Lung (tissue), 17 donors: ENCODE measurements at places on chromosomes 12 and 14.

GRCh38 chr12:89314060-89314761 is 38.1 kb downstream of the DUSP6 start:
- DNase-seq: no peak

- no peak for DNase-seq
Measured at GRCh38 chr12:44054281-44054680, 218.4 kb downstream of the TMEM117 start.

GRCh38 chr12:53090105-53090504 is 7.4 kb upstream of the IGFBP6 start:
- DNase-seq: no peak

DNA sequence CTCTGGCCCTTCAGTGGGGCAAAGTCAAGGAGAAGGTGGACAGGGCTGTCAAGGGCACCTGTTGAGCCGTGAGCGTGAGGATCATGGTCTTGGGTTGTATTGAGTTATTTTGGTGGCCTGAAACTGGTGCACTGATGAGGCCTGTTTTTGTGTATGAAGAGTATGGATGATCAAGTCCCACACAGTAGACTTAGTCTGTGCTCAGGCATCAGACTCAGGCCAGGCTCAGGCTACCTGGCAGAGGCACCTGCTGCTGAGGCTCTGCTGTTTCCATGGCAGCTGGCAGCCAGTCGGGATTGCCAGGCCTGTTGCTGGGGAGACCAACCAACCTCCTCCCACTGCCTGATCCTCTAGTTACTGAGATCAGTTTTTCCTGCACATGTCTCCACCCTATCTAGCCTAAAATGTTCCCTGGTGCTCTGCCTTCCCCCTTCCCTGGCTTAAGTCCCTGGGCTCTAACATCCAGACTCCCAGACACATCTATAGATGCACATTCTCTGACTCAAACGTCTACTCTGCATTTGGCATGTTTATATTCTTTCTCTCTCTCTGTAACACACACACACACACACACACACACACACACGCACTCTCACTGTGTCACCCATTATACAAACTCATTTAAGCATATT is 5.1 kb downstream of the JPH4 start:
- no peak for DNase-seq

GRCh38 chr14:77302926-77303325 is 17.8 kb downstream of the POMT2 start:
- no peak for DNase-seq
